ENCODE measurements at places on chromosomes 12 and 14.

GRCh38 chr12:143964-144649 is 69.8 kb downstream of the SLC6A12 start:
- no peak for DNase-seq

GRCh38 chr14:87975636-87976035 is 17.3 kb downstream of the GALC start:
- no peak for DNase-seq

GRCh38 chr14:67998834-67999233 is 179.3 kb downstream of the RAD51B start:
- no peak for DNase-seq

- no peak for DNase-seq
Observed at GRCh38 chr12:92294676-92295440, 149.2 kb upstream of the BTG1 start.

GRCh38 chr14:22648506-22648905 is 4.4 kb upstream of the OR6J1 start:
- no peak for DNase-seq

- peak; percentile 69 for DNase-seq
Observed at GRCh38 chr12:67085699-67086098, 183.5 kb upstream of the CAND1 start.

DNA sequence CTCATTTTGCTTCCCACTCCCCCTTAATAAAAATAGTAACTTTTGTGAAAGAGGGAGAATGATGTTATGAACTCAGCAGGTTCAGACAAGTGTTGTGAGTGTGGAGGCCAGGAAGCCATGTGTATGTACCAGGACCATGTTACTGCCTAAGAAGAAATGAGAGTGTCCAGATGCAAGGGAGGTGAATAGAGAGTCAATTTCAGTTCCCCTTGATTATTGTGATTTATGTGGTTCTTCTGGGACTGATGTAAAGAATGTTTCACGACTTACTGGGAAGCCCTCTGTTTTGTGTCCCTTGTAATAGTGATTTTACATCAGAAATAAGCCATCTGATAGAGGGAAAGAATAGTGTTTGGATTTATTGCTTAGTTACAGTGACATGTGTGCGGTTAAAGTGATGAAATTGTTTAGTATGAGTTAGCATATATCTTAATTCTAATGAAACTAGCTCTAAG is 32.5 kb downstream of the FBXO34 start:
- no peak for DNase-seq

DNA sequence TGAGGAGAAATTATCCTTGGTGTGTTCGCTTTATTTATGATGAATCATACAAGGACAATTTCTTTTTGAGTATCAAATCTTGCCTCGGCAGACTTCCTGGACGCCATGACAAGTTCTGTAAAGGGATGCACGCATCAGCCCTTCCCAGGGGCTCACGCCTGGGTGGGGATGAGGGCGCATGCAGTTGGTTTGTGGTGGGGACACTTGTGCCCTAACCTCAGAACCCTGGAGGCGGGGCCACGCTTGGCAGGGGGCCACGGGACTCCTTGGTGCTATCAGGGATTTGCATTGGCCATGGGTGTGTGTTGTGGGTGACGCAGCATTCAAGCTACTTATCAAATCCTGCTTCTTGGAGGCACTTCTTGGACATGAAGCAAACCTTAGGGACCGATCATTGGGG is 143.8 kb upstream of the RTL1 start:
- no peak for DNase-seq

GRCh38 chr12:49369411-49370145 is 2.3 kb downstream of the SPATS2 start:
- no peak for DNase-seq

DNA sequence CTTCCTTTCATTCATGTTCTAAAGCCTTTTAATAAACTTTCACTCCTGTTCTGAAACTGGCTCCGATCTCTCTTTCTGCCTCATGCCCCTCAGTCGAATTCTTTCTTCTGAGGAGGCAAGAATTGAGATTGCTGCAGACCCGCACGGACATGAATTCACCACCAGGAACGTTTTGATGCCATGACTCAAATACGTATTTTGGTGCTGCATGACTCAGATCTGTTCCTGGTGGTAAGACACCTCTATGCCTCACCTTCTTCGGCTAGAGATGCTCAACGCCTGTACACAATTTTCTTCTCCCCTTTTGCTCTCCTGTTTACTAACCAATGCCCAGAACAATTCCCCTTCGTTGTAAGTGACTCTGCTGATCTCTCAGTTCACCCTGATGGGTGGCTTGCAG is 52.0 kb upstream of the RIMBP2 start:
- DNase-seq: no peak

GRCh38 chr12:108516511-108517275 is 1.6 kb downstream of the FICD start:
- DNase-seq: no peak

GRCh38 chr14:94113908-94114588 is 3.5 kb downstream of the IFI27 start:
- no peak for DNase-seq

DNA sequence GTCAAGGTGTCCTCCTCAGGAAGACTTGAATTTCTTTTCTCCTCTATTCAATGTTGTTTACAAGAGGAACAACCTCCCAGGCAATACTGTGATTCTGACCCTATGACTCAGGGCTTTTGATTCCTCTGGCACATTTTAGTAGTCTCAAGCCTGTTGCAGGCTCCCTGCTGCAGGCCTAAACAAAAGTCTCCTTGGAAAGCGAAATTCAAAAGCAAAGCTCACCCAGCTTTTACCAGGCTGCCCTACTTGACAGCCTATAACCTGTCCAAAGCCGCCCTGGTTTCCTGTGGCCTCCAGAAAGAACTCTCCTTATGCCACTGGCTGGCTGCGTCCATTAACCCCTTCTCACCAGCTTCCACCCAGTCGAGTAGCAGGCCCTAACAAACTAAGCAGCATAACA is 11.6 kb downstream of the FGD6 start:
- peak; percentile 89 for DNase-seq

DNA sequence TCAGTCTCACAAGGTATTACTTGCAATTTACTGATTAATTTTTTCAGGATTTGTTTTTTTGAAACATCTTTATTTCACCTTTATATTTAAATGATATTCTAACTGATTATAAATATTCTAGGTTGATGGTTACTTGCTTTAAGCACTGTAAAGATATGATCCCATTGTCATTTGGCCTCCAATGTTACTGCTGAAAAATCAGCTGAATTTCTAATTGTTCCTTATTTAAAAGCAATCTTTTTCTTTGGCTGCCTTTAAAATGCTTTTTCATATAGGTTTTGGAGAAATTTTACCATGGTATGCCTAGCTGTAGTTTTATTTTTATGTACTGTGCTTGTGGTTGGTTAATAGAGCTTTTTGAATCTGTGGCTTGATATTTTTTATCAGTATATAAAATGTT is 275.6 kb upstream of the PPFIA2 start:
- DNase-seq: no peak

- DNase-seq: no peak
Observed at GRCh38 chr12:124490584-124491305, 76.7 kb downstream of the NCOR2 start.

DNA sequence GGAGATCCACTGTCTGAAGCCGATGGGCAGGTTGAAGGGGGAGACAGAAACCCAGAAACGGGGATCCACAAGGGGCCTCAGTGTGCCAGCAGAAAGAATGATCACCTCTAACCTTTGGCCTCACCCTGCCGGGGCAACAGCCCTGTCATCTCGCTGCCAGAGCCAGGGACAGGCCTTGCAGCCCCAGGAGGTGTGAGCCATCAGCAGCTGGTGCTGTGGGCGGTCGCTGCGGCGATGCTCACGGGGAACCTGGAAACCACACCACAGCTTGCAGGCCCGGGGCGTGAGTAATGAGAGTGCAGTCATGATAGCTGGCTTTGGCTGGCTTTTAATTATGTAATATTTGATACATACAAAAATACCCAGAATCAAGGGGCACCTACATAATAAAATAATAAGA is 4.7 kb upstream of the TTC7B start:
- DNase-seq: no peak

GRCh38 chr12:104050436-104050835 is 449 bp upstream of the GLT8D2 start:
- no peak for DNase-seq

DNA sequence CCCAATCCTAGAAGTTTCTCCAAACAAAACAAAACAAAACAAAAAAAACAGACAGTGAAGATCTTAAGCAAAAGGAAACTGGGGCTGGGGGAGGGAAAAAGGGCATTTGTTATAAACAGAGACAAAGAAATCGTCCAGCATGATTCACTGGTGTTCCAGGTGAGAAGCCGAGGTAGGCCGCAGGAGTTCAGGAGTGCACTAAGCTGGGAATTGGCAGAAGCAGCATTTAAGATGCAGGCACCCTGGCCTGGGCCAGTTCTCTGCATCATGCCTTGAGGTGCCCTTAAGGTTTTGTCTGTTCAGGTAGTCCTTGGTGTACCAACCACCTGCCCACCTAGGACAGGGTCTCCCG is 11.2 kb downstream of the TBX3 start:
- DNase-seq: no peak

GRCh38 chr14:103118018-103118662 is 5.1 kb upstream of the TNFAIP2 start:
- no peak for DNase-seq

DNA sequence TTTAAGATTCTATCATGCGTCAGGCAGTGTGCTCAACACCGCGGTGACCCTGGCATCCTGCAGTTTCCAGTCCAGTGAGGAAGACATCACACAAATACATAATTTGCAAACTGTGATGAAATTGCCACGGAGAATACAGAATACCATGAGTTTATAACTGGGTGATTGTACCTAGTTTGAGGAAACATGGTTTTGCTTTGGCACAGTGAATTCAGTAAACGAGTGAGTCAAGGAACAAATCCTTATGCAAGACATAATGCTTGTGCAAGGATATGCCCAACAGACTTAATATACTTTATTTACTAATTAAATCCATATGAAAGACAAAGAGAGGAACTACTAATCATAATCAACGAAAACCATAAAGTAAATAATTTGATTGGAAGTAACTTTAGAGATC is 311.8 kb upstream of the TMTC1 start:
- DNase-seq: no peak

- DNase-seq: no peak
Observed at GRCh38 chr14:68823434-68824206, 30.8 kb upstream of the ZFP36L1 start.

GRCh38 chr12:49761677-49762467 is 20.5 kb downstream of the TMBIM6 start:
- no peak for DNase-seq

DNA sequence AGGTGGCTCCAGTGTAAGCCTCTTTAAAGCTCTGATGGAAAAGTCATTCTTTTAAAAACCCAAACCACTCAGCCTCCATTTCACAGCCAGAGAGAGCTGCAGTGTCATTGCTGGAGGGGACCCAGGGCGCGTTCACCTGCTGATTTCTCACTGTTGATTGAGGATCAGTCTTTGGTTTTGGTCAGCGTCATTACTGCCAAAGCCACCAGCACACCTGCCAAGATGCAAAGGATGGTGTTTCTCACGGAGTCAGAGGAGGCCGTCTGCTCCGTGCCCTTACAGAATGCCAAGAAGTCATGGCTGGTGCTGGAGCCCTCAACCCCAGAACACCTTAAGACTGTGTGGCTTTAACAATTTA is 32.8 kb upstream of the BATF start:
- no peak for DNase-seq

GRCh38 chr14:96816281-96816680 is 19.1 kb downstream of the VRK1 start:
- no peak for DNase-seq

- DNase-seq: no peak
Observed at GRCh38 chr12:26028953-26029735, 70.7 kb downstream of the RASSF8 start.

DNA sequence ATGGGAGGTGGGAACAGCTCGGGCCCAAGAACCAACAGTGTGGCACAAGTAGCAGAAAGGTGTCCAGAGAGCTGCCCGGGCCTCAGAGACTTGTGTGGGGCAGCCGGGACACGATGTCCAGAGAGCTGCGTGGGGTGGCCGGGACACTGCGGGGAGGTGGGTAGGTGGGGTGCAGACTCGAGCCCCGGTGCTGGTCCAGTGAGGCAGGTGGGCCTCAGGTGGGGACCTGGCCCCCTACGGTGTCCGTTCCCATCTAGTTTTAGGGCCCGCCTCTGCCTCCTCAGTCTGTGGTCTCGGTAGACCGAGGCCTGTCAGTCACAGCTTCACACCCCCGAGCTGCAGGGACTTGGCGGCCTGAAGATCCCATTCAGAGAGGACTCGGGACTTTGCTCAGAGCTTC is 6.3 kb upstream of the FBRSL1 start:
- no peak for DNase-seq

DNA sequence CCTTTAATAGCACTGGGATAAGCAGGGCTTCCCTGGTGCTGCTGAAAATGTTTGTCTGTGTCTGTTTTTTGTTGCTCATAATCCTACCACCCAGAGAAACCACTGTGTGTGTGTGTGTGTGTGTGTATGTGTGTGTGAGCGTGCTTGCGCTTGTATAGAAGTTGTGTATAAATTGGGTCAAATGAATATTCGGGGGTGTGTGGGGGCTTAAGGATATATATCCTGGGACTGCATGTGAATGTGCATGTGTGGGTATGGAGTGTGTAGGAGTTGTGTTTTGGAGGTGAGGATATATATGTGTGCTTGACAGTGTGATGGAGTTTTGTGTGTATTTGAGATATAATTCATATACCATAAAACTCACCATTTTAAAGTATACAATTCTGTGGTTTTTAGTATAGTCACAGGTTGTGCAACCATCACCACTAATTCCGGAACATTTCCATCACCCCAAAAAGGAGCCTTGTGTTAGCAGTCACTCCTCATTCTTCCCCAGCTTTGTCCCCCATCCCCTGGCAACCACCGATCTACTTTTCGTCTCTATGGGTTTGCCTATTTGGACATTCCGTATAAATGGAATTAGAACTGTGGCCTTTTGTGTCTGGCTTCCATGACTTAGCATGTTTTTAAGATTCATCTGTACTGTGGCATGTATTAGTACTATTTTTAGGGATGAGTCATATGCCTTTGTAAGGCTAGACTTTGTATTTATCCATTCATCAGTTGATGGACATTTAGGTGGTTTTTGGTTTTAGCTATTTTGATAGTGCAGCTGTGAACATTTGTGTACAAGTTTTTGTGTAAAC is 25.6 kb downstream of the TCTN1 start:
- DNase-seq: no peak

GRCh38 chr12:47837190-47838171 is 17.8 kb upstream of the HDAC7 start:
- DNase-seq: peak; percentile 70

DNA sequence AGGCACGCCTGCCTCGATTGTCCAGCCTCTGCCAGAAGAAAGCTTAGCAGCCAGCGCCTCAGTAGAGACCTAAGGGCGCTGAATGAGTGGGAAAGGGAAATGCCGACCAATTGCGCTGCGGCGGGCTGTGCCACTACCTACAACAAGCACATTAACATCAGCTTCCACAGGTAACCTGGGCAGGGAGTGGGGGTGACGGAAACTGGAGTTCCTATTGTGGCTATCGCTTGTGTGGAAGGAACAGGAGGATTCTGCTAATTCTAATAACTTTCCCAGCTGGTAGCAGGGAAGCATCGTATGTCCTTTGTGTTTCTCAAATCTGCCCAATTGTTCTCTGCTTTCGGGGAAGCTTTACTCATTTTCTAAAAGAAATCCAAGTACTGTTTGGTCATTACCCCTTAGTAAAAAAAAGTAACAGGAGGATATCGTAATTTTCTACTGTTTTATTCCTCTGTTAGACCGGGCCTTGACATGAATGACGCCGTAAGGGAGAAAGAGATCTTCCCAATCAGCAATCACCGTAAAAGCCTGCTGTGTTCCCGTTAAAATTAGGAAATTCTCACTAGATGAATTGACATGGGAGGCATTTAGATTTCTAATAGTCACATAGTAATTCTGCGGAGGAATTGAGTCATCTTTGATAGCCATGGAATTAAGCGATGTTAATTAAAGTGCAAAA is 449 bp downstream of the THAP2 start:
- no peak for DNase-seq

GRCh38 chr12:48380596-48380995 is 29.9 kb upstream of the ZNF641 start:
- no peak for DNase-seq

Data from PC-9 (cell line).